Dermis lymphatic vessel endothelial cell (primary cell): ENCODE measurements at places on chromosomes 13 and 19. TPM values are rescaled to one million over a fixed set of nuclear protein-coding genes. Genes with fewer than 3 reads are reported as not detected.

Gene SHISA7
- total RNA-seq, result not detected in 2 replicates

Gene CAPNS1
- total RNA-seq, result 419 and 451 TPM in 2 replicates

Gene FLT1
- 20.1 and 76.5 TPM in 2 replicates for total RNA-seq

Gene PTGER1
- 0.17 and 0.33 TPM in 2 replicates for total RNA-seq

Gene OR7A10
- total RNA-seq, result not detected in 2 replicates

Gene SMG9
- total RNA-seq, result 3.8 and 5.4 TPM in 2 replicates
